ENCODE measurements at places on chromosomes 6 and 20. TPM values are rescaled to one million over a fixed set of nuclear protein-coding genes. Genes with fewer than 3 reads are reported as not detected.

GRCh38 chr20:53792946-53793536, 199.4 kb upstream of the ZNF217 start:
- no peak for DNase-seq
- no peak overlapping the region for H3K4me3 ChIP-seq
- H3K4me1 ChIP-seq, result peaks cover 2% of the 10 kb centered on the region
- no peaks in the 10 kb centered on the region for H3K36me3 ChIP-seq
- H3K27ac ChIP-seq, result no peak overlapping the region
- H3K27me3 ChIP-seq, result no peaks in the 10 kb centered on the region

GRCh38 chr6:15793288-15793687, 130.5 kb upstream of the DTNBP1 start:
- H3K4me3 ChIP-seq, result no peak overlapping the region
- H3K27me3 ChIP-seq, result no peaks in the 10 kb centered on the region
- H3K4me1 ChIP-seq, result no peaks in the 10 kb centered on the region
- no peak overlapping the region for H3K27ac ChIP-seq
- no peaks in the 10 kb centered on the region for H3K36me3 ChIP-seq

DNA sequence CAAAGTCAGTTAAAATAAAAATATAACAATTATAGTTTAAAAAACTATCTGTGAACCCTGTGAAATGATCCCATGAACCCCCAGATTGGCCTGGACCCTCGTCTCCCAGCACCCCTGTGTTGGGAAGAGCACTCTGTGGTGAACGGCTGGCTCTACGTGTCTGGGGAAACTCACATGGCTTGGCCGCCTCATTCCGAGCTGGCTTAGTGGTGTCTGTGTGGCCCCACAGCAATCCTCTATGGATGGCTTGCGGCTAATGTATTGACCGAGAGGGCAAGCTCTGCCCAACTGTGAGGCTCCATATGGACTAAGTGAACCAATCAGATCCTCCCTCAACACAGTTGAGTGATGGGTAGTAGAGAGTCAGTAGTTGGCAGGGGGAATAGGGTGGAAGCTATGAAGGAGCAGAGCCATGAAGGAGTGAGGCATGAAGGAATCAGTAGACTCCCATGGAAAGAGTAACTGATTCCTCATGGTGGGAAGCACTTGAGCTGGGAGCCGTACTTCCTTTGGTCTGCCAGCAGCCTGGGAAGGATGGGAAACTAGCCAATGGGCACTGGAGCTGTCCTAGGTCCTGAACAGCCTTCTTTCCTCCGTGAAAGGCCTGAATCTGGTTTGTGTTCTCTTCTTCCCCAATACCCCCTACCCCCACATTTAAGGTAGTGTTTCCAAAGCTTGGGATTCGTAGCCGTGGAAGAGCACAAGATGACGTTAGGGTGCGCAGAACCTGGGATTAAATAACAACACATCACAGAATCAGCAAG, 21.6 kb upstream of the ZNF831 start:
- no peaks in the 10 kb centered on the region for H3K4me1 ChIP-seq
- no peaks in the 10 kb centered on the region for H3K36me3 ChIP-seq
- H3K27ac ChIP-seq, result no peak overlapping the region
- no peak for DNase-seq
- H3K27me3 ChIP-seq, result no peaks in the 10 kb centered on the region

DNA sequence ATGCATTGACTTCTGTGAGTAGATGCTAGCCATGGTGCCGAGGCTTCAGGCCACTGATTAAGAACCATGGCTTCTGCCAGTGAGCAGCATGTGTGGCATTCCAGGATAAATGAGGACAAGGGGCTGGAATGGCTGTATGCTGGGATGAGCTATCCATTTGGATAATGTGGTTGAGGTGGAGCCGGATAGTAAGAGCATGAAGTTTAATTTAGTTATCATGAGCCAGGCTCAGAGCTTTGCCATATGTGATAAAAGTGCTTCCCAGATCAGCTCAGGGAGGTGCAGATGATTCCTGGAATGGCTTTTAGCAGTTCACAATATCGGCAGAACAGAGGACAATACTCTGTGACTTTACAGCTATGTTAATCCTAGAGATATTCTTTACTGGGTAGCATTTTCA, 34.6 kb upstream of the RNF8 start:
- H3K36me3 ChIP-seq, result no peaks in the 10 kb centered on the region
- H3K27me3 ChIP-seq, result no peaks in the 10 kb centered on the region
- DNase-seq, result no peak

DNA sequence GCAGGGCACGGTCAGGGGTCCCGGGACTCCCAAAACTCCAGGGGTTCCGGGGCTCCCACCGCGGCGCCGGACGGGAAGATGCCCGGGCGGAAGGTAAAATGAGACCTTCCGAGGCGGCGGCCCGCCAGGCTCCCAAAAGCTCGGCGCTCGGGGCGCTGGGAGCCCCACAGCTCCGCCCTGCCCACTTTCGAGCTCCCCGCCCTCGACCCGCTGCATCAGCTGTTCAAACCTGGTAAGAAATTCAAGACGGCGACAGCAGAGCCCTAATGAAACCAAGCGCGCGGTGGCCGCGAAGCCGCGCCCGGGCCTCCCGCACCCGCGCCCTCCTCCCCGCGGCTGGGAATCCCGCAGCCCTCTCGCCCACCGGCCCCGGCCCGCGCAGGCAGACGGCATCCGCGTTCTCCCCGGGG, 369 bp downstream of the SLC4A11 start:
- peaks cover 5% of the 10 kb centered on the region for H3K4me1 ChIP-seq

DNA sequence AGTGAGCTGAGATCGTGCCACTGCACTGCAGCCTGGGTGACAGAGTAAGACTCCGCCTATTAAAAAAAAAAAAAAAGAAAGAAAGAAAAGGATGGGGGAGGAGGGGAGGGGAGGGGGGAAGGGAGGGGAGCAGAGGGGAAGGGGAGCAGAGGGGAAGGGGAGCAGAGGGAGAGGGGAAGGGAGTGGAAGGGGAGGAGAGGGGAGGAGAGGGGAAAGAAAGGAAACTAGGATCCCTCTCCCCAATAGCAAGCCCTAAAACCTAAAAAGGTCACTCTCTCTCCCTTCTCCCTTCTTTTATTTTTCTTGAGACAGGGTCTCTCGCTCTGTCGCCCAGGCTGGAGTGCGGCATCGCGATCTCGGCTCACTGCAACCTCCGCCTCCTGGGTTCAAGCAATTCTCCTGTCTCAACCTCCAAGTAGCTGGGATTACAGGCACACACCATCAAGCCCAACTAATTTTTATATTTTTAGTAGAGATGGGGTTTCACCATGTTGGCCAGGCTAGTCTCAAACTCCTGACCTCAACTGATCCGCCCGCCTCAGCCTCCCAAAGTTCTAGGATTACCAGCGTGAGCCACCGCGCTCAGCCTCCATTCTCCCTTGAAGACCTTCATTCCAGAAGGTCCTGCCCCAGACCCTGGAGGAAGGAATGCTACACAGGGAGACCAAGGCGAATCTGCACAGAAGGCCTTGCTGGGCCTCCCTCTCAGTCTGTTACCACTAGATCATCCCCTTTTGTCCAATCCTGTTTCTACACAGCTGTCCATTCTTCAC, 45.8 kb upstream of the PIM1 start:
- no peaks in the 10 kb centered on the region for H3K27me3 ChIP-seq
- peaks cover 10% of the 10 kb centered on the region for H3K4me1 ChIP-seq
- no peak overlapping the region for H3K4me3 ChIP-seq
- no peak overlapping the region for H3K27ac ChIP-seq
- no peaks in the 10 kb centered on the region for H3K36me3 ChIP-seq

DNA sequence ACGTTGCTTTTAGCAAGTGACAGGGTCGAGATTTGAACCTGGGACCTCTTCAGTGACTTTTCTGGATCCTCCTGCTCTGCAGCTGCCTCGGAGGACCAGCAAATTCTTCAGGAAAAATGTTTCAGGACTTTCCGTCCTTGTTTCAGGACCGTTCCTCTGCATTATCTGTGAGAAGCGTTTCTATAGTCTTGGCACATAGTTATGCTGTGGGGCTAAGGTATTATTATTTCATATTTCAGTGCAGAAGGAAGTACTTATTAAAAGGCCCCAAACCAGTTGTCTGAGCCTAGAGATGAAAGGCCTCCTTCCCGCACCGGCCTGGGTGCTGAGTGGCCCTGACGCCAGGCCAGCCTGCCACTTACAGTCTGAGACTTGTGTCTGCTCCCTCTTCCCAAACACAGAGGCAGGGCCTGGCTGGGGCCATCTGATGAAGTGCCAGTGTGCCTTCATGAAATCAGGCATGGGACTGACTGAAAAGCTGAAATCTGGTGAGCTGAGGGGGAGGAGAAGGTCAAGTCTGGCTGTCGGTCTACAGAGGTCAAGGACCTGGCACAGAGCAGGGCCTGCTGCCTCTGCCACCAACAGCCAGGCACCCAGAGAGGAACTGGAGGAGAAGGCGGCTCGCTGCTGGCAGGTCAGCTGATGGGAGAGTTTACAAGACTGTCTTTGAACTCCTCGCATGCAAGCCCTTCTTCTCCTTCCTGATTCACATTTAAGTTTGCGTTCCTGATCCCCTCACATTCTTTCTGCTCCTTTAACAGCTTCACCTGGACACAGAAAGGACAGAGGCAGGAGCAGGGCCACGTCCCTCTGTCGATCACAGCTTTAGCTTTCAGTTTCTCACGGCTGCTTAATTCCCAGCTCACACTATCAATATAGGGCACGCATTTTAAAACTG, 8.9 kb upstream of the QKI start:
- H3K36me3 ChIP-seq, result no peaks in the 10 kb centered on the region
- DNase-seq, result peak; percentile 55
- H3K4me3 ChIP-seq, result peak overlapping the region; percentile 29

GRCh38 chr6:154267508-154268106, 89.0 kb downstream of the IPCEF1 start:
- H3K4me1 ChIP-seq, result no peaks in the 10 kb centered on the region
- DNase-seq, result no peak
- no peaks in the 10 kb centered on the region for H3K27me3 ChIP-seq
- H3K27ac ChIP-seq, result no peak overlapping the region
- no peak overlapping the region for H3K4me3 ChIP-seq

GRCh38 chr6:121434037-121434770, 1.2 kb upstream of the GJA1 start:
- no peaks in the 10 kb centered on the region for H3K27me3 ChIP-seq
- no peak overlapping the region for H3K4me3 ChIP-seq
- H3K36me3 ChIP-seq, result no peaks in the 10 kb centered on the region
- no peak for DNase-seq

DNA sequence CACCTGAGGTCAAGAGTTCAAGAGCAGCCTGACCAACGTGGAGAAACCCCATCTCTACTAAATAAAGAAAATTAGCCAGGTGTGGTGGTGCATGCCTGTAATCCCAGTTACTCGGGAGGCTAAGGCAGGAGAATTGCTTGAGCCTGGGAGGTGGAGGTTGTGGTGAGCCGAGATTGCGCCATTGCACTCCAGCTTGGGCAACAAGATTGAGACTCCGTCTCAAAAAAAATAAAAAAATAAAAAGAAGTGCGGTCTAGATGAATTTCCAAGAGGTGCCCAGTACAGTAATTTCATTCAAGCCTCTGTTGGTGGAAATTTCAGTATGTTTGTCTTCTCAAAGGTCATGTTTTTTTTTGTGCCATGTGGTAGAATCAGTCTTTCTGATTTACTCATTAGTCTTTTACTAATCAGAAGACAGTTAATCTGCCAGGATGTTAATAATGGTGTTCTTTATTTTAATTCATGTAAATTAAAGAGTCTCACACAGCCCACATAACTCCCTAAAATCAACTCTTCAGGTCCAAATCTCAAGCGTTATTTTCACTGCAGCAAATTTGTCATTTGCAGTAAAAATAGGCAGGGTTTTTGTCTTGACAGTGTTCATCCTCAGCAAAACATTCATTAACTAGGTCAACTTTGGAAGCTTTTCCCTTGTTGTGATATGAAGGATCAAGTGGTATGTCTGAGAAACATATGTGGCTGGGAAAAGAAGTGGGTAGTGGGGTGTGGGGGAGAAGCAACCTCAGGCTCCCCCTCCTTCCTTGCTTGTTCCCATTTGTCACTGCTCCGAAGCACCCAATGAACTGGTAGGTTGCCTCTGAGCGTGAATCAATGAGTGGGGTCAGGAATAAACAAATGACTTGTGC, 13.3 kb downstream of the TP53INP2 start:
- no peak overlapping the region for H3K4me3 ChIP-seq
- H3K36me3 ChIP-seq, result no peaks in the 10 kb centered on the region

DNA sequence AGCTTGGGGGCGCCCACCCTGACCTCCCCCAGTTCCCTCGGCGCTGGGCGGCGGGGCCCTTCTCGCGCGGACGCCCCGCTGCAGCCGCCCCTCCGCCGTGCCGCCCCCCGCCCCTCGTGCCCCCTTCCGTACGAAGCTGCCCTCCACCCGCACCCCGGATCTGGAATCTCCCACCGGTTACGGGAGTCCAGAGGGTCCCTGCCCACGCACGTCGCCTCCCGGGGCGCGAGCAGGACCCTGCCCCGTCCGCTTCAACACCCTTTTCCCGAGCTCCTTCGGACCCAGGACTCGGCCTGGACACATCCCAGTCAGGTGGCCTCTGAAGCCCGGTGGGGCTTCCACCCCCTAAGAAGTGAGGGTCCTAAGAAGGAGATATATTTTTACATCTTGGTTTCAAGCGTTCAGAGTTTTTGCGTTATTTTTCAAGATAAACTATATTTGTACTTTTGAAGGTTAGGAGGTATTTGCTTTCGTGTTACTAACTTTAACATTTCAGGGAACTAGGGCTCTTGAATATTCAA, 506 bp downstream of the ARFGAP1 start:
- H3K36me3 ChIP-seq, result no peaks in the 10 kb centered on the region
- peak overlapping the region; percentile 93 for H3K4me3 ChIP-seq
- H3K27me3 ChIP-seq, result no peaks in the 10 kb centered on the region
- DNase-seq, result no peak
- peaks cover 8% of the 10 kb centered on the region for H3K4me1 ChIP-seq

DNA sequence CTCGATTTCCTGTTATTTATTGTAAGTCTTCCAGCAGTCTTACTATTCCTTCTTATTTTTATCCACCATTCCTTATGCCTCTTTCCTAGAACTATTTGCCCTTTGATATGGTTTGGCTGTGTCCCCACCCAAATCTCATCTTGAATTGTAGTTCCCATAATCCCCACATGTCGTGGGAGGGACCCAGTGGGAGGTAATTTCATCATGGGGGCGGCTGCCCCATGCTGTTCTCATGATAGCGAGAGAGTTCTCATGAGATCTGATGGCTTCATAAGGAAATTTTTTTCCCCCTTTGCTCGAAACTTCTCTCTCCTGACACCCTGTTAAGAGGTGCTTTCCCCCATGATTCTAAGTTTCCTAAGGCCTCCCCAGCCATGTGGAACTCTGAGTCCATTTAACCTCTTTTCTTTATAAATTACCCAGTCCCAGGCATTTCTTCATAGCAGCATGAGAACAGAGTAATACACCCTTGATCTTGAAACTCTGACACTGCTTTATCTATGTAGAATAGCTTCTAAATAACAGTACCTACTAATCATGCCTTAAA, 48.8 kb downstream of the PLN start:
- H3K27ac ChIP-seq, result no peak overlapping the region

GRCh38 chr6:111256646-111257045, 169.3 kb downstream of the SLC16A10 start:
- no peaks in the 10 kb centered on the region for H3K36me3 ChIP-seq
- H3K4me1 ChIP-seq, result peaks cover 8% of the 10 kb centered on the region
- no peak for DNase-seq

Gene CCM2L
- polyA plus RNA-seq, result 8.9 TPM

Gene TRIM15
- polyA plus RNA-seq, result not detected

Gene MAN1A1
- 33.9 TPM for polyA plus RNA-seq

Gene IPCEF1
- polyA plus RNA-seq, result 1.3 TPM

Gene QKI
- 93.4 TPM for polyA plus RNA-seq

Gene TRIM40
- polyA plus RNA-seq, result not detected

Gene SLC4A11
- polyA plus RNA-seq, result 0.55 TPM
